Neural progenitor cell (in vitro differentiated cells): ENCODE measurements at places on chromosomes 2 and 18.

- no peak for DNase-seq
These were observed 39.5 kb downstream of the ATP6V1C2 start for GRCh38 chr2:10760794-10761504.

DNA sequence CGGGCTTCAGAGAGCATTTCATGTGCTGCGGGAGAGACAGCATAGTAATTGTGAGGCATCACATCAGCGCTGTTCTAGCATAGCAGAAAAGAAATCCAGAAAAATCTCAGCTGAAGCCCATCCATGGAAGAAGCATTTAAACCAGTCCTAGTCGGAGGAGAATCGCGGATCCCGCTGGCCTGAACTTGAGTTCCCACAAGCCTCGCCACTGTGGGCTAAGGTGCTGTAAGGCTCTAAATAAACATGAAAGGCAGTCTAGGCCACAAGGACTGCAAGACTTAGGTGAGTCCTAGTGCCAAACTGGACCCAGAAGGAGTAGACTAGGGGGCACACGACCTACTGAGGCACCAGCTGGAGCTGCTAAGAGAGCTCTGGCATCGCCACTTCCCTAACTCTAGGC is 1225.3 kb upstream of the CHAC2 start:
- DNase-seq: no peak

- no peak for DNase-seq
These were observed 121.3 kb upstream of the RNU4ATAC start for GRCh38 chr2:121409388-121409787.

GRCh38 chr18:73785300-73785699 is 362.3 kb downstream of the FBXO15 start:
- no peak for DNase-seq

GRCh38 chr2:232667989-232668583 is 29.0 kb upstream of the GIGYF2 start:
- DNase-seq: peak; percentile 17

GRCh38 chr2:197137231-197137630 is 173.3 kb downstream of the ANKRD44 start:
- no peak for DNase-seq

DNA sequence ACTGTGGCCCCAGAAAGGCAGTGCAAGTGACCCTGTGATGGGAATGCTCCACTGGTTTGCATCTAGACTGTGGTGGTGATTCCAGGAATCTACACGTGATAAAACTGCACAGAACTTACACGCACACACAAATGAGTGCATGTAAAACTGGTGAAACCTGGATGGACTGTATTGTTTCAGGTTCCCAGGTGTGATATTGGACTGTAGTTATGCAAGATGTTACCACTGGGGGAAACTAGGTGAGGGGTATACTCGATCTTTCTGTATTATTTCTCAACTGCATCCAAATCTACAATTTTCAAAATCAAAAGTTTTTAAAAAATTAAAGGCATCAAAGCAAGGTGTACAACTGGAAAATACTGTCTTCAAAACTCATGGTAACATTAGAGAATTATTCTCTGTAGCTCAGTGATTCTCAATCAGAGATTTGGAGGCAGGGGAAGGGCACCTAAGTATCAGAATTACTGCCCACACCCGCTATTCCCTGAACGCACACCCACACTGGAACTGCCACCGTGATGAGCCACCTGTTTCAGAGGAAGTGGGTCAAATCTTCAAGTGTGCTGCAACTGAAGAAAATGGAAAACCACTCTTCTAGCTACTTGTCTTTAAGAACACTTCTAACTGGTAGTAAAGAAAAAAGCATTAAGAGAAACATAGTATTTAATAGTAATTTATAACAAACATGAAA is 26.7 kb downstream of the PTPN2 start:
- no peak for DNase-seq

- DNase-seq: no peak
These were observed 11.7 kb upstream of the CCDC74B start for GRCh38 chr2:130156624-130157004.

DNA sequence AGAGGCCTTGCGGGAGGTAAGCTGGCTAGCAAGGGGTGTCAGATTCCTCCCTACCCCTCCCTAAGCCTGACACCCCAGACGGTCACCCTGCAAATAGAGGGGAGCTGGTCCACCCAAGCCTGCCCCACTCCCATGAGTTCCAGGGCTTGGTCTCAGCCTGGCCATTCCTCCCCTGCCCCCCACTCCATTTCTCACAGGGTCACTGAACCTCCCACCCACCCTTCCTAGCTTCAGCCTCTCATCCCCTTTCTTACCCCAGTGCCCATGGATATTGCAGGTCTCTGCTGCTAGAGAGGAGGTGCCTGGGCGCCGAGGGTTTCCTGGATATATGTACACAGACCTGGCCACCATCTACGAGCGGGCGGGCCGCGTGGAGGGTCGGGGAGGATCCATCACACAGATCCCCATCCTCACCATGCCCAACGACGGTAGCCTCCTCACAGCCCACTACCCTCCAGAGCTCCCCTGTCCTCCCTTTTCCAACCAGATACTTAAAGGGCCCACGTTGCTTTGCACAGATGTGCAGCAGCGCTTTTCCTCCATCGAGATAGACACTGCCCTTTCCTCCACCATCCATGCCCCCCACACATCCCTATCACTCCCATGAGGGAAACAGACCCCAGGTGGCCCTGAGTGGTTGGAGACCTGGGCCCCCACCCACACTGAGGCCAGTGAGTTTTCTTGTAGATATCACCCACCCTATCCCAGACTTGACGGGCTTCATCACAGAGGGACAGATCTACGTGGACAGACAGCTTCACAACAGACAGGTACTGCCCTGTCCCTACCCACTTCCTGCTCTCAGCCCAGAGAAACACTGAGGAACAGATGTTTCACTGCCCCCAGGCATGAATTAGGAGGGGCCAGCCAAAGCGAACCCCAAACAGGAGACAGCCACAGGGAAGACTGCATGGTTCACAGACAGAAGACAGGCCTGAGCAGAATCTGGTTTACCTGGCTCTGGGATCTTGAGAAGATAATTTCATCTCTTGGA is 15.2 kb upstream of the ANKRD53 start:
- DNase-seq: no peak

DNA sequence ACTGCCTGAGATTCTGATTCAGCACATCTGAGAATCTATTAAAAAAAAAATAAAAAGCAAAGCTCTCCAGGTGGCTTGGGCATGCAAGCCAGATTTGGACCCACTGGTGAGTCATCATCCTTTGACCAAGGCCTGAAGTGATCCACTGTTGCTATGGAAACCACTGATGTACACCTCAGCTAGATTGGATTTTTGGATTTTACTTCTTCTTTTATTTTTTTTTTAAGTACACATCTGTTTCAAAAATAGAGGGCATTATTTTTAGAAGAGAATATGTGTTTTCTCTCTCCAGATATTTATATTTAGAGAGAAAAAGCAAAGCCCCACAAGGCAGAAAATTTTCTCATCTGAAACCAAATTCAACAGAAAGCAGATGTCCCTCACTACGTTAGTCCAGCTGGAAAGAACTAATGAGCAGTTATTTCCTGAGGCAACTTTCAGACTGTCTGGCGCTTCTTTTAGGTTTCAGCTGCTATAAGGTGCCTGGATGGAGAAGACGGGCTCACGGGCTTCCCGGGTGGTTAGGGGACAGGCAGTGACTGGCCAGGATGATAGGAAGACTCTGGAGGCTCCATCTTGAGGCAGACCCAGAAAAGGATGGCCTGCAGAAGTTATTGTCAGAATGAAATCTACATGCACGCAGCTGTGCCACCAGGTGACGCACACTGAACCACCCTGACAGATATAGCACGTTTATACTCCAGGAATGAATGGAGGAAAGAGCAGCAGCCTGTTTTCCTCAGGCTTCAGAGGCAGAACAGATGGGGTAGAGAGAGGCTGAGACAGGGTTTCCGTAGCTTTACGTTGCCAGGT is 50.5 kb downstream of the MRPL35 start:
- no peak for DNase-seq
